ENCODE measurements at places on chromosomes 1 and 21. TPM values are rescaled to one million over a fixed set of nuclear protein-coding genes. Genes with fewer than 3 reads are reported as not detected.

Gene C1orf141
- under 0.01 TPM for total RNA-seq

Gene VSIG8
- 0.10 TPM for total RNA-seq

Gene NFYC
- 19.4 TPM for total RNA-seq

Gene EPS15
- total RNA-seq, result 98.6 TPM

Gene SPEN
- total RNA-seq, result 94.9 TPM

Gene PRAMEF13
- not detected for total RNA-seq

Gene RNU11
- not detected for total RNA-seq

Gene KIAA0040
- 17.2 TPM for total RNA-seq

All from mononuclear cell (primary cell).